Naive B cell (primary cell): ENCODE measurements at places on chromosomes 1 and 21. TPM values are rescaled to one million over a fixed set of nuclear protein-coding genes. Genes with fewer than 3 reads are reported as not detected.

KCNK1 gene
- not detected for polyA plus RNA-seq

NMNAT2 gene
- not detected for polyA plus RNA-seq

FAM72D gene
- not detected for polyA plus RNA-seq

PPP1R8 gene
- 39.3 TPM for polyA plus RNA-seq

LENEP gene
- polyA plus RNA-seq: not detected

OR2T2 gene
- not detected for polyA plus RNA-seq

KRTAP12-1 gene
- polyA plus RNA-seq: not detected

OLIG2 gene
- polyA plus RNA-seq: not detected

RASAL2 gene
- 0.55 TPM for polyA plus RNA-seq

DCAF8 gene
- 61.5 TPM for polyA plus RNA-seq

DYNLT5 gene
- not detected for polyA plus RNA-seq

OR4F16 gene
- polyA plus RNA-seq: not detected

FAM151A gene
- not detected for polyA plus RNA-seq

NBPF11 gene
- 3.9 TPM for polyA plus RNA-seq

ZFP69B gene
- 3.2 TPM for polyA plus RNA-seq

SYT2 gene
- polyA plus RNA-seq: 0.11 TPM

IL19 gene
- not detected for polyA plus RNA-seq

CDK18 gene
- not detected for polyA plus RNA-seq

SERBP1 gene
- polyA plus RNA-seq: 128 TPM

ST6GALNAC5 gene
- not detected for polyA plus RNA-seq

HRNR gene
- not detected for polyA plus RNA-seq
